ENCODE measurements at places on chromosomes 5 and 9.

GRCh38 chr5:9523090-9523823, 22.6 kb downstream of the SEMA5A start:
- no peak for DNase-seq

DNA sequence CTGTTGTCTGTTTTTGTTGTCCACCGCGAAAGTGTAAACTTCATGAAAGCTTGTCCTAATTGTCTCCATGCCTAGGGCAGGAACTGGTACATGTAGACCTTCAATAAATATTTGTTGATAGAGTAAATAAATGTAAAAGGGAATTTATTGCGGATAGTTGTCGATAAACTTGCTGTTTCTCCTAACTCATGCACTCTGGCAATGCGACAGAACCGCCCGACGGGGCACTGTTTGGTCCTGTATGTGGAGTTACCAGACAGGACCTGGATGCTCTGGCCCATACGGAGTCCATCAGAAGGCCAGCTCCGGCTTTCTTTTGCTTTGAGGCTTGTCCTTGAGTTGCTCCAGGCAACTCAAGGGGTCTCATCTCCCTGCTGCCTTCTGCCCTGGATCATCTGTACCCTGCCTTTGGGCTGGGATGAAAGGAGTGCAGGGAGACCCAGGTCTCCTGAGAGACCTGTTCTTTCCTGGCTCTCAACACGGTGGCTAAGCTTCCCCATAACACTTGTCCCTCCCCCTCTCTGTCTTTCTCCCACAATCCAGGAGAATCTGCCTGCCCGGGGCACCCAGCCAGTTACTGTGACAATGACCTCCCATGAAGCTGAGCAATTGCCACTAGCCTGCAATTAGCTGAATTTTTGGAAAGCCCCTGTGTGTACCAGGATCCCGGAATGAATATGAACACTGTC, 149.5 kb upstream of the PTCH1 start:
- DNase-seq = no peak

- peak; percentile 7 for DNase-seq
Observed at GRCh38 chr9:133153227-133154096, 10.3 kb downstream of the GBGT1 start.

GRCh38 chr9:70954126-70954525, 167.3 kb downstream of the TRPM3 start:
- no peak for DNase-seq

- DNase-seq = peak; percentile 53
Observed at GRCh38 chr5:141681695-141682641, at the start of gene ARAP3. TSS of gene ARAP3 (minus strand) at chr5:141682230. CDS start at chr5:141680486, 1,744 bp downstream.

Measured in activated CD4-positive, alpha-beta memory T cell treated with anti-CD3 and anti-CD28 coated beads for 36 hours (primary cell).